Activated naive CD4-positive, alpha-beta T cell (primary cell): ENCODE measurements at places on chromosomes 6 and 20.

DNA sequence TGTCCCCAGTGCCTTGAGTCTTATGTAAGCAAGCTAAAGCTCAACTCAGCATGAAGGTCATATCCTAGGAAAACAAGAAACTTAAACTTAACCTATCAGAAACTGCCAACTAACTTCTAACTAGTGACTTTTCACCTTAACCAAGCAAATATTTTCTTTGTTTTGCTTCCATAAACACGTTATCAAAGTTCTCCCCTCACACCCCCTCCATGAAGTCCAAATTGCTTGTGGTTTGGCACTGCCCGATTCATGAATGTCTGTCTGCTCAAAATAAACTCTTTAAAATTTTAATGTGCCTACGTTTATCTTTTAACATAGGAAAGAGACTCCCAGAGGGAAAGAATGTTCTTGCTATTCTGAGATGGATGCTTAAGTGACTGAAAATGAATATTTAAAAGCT is 34.9 kb downstream of the GSTA2 start:
- DNase-seq = no peak

- DNase-seq = no peak
Measured at GRCh38 chr20:20010639-20011500, 6.3 kb upstream of the NAA20 start.

DNA sequence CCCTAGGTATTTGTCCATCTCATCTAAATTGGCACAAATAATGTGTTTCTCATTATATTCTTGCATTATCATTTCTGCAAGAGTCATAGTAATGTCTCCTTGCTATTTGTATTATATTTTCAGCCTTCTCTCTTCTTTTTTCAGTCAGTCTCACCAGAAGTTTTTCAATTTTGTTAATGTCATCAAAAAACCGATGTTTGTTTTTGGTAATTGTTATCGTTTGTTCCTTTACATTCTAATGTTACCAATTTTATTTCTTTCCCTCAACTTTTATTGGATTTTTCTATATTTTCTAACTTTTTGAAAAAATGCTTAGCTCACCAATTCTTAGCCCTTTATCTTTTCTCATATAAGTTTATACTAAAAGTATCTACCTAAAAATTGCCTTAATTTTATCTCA is 82.2 kb upstream of the NRSN1 start:
- no peak for DNase-seq

- DNase-seq = no peak
Measured at GRCh38 chr6:116244284-116244683, 9.6 kb downstream of the TSPYL4 start.

GRCh38 chr20:48830826-48831318 is 3.1 kb upstream of the PREX1 start:
- no peak for DNase-seq

- DNase-seq = no peak
Measured at GRCh38 chr6:157879873-157880254, 56.8 kb downstream of the SNX9 start.

- no peak for DNase-seq
Measured at GRCh38 chr6:878179-878578, 185.2 kb upstream of the EXOC2 start.

GRCh38 chr20:48567145-48567544 is 260.7 kb downstream of the PREX1 start:
- DNase-seq = no peak

- DNase-seq = no peak
Measured at GRCh38 chr20:62536871-62537401, 61.1 kb upstream of the GATA5 start.

DNA sequence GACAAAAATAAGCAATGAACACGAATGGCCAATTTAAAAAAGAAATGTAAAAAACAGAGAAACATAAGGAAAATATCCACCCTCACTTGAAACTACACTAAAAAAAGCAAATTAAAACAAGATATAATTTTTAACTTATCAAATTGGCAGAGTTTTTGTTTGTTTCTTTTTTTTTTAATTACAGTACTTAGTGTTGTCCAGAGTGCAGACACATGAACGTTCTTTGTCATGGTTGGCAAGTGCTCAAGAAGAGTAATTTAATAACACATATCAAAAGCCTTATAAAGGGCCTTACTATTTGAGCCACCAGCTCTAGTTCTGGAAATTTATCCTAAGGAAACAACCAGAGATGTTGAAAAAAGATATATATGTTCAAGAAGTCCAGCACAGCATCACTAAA is 142.3 kb downstream of the ATXN1 start:
- no peak for DNase-seq

- no peak for DNase-seq
Measured at GRCh38 chr20:24648919-24649318, 179.5 kb downstream of the SYNDIG1 start.

DNA sequence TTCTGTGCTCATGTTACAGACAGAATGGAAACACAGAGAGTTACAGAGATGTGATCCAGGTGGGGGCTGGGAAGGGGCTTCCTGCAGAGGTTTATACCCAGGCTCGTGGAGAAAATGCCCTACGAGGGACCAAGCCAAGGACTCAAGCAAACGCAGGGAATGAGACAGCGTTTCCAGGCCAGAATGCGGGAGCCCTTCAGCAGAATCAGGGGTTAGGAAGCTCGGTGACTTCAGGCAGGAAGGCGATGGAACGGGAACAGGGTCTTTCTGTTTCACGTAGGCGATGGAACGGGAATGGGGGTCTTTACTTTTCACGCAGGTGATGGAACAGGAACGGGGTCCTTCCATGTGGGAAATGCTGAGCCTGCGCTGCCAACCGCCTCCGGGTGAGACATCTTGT is 82.6 kb downstream of the THBS2 start:
- DNase-seq = no peak

DNA sequence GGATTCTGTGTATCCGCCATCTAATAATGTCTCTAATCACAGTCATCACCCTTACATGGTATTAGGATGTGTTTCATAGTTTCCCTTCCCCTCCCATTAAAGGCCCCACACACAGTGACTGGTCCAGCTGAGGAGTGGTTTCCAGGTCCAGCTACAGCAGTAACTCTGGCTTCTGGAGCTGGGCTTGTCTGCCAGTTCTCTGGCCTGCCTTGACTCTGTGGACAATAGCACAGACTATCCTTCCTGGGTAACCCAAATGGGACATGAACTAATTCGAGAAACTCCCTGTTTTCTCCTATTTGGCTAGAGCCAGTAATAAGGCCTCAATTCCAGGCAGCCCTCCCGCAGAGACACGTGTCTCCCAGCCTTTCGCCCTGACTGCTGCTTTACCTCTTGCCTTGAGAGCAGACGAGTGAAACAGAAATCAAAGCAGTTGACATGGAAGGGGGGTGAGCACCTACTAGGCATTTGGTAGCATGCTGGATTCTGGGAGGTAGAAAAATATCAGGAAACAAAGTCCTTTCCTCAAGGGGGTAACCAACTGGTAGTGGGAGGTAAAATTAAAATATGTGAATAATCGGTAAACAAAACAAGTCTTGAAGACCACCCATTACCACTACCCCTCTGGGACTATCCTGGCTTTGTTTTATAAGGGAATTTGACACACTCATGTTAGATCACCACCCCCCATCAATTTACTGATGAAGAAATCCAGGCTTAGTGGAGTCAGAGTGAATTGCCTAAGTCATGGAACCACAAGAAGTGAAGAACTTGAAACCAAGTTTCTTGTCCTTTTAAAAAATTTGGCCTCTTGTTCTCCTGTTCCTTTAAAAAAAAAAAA is 1.2 kb downstream of the TRAF3IP2 start:
- DNase-seq = no peak
